DND-41 (cell line): ENCODE measurements at places on chromosomes 7 and 10.
A peak's percentile ranks its signal among the peaks of the same experiment; 100 is the strongest.

DNA sequence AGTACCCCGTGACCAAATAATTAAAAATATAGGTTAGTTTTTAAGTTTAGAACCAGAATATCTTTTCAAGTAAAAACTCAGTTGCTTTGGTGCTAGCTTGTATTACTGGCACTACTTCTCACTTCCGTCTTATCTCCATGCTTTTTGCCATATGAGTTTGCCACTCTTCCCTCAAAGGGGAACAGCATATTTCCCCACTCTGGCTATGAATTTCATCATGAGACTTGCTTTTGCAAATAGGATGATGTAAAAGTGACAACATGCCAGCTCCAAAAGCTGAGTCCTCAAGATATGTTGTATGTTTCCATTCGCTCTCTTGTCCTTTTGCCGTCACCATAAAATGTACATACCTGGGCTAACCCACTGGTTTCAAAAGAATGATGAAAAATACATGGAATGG is 178.1 kb upstream of the SEMA3A start:
- no peak overlapping the region for H3K4me3 ChIP-seq
- no peak for DNase-seq
- H3K36me3 ChIP-seq, result no peaks in the 10 kb centered on the region
- H3K4me1 ChIP-seq, result no peaks in the 10 kb centered on the region

- no peak for DNase-seq
- no peaks in the 10 kb centered on the region for H3K4me1 ChIP-seq
- no peak overlapping the region for H3K27ac ChIP-seq
- no peaks in the 10 kb centered on the region for H3K27me3 ChIP-seq
- H3K36me3 ChIP-seq, result no peaks in the 10 kb centered on the region
Measured at GRCh38 chr7:113657603-113658002, 261.2 kb downstream of the PPP1R3A start.

DNA sequence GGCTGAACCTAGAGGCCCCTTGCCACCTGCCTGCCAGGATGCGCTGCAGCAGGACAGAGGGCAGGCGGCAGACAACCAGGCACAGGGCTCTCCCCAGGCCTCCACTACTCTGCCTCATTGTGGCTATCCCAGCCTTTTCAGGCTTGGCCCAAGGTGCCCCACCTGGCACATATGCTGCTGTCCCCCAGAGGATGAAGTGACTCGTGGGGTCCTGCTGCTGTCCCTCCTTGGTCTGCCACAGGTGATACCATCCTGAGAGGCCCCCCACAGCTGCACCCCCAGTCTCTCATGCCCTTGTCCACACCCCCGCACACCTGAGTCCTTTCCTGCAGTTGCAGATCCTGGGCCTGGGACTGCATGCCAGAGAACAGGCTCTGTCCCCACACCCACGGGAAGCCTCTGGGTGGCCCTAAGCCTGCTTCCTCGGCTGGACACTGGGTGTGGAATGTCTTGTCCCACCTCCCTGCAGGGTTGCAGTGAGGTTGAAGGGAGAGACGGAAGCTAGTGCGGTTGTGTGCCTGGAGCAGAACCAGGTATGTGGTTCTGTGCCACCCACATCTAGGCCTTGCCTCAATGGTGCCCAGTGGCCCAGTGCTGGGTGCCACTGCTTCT is 55.3 kb downstream of the RASGEF1A start:
- no peaks in the 10 kb centered on the region for H3K27me3 ChIP-seq
- H3K4me3 ChIP-seq, result no peak overlapping the region
- H3K4me1 ChIP-seq, result no peaks in the 10 kb centered on the region
- no peak for DNase-seq
- H3K36me3 ChIP-seq, result no peaks in the 10 kb centered on the region
- H3K27ac ChIP-seq, result no peak overlapping the region

DNA sequence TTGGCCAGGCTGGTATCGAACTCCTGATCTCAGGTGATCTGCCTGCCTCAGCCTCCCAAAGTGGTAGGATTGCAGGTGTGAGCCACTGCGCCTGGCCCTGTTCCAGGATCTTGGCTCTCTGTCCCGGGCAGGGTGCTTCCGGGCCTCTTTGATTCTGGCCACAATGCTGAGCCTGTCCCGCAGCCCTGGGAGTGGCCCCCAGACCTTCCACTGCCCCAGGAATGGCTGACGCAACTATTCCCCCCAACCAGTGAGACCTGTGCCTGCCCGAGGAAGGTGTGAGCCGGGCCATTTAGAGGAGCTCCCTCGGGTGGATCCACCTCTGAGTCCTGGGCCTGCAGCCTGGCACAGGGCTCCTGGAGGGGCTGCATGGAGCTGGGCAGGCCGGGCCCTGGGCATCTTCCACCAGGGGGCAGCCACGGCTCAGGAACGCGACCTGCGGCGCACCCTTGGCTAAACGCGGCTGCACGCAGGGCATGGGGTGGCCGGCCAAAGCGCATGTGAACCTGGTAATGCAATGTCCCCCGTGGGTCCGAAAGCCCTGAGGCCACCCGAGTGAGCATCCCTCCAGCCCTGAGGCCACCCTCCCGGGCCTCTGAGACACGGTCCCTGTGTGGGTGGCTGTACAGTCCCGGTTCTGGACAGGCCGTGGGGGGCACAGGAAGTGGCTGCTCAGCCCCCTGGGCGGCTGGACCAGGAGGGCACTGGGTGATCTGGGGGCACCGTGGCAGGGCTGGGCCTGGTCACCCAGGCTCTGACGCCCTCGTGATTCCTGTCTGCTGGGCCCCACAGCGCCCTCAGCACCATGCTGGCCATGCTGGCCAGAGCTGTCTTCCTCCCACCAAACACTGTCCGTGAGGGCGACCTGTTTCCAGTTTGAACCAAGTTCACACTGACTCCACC is 24.8 kb downstream of the GRIFIN start:
- no peak overlapping the region for H3K27ac ChIP-seq
- H3K4me1 ChIP-seq, result peaks cover 5% of the 10 kb centered on the region; the same call in 1 of the 2 replicates
- DNase-seq, result peak; percentile 74
- no peak overlapping the region for H3K4me3 ChIP-seq

- H3K36me3 ChIP-seq, result no peaks in the 10 kb centered on the region
- no peak overlapping the region for H3K27ac ChIP-seq
- no peak overlapping the region for H3K4me3 ChIP-seq
- no peak for DNase-seq
- no peaks in the 10 kb centered on the region for H3K4me1 ChIP-seq
Measured at GRCh38 chr7:3057066-3057420, 13.4 kb upstream of the CARD11 start.

GRCh38 chr7:128387216-128388144 is 22.3 kb downstream of the IMPDH1 start:
- H3K27me3 ChIP-seq, result peaks cover 16% of the 10 kb centered on the region
- no peak overlapping the region for H3K27ac ChIP-seq
- no peaks in the 10 kb centered on the region for H3K4me1 ChIP-seq
- DNase-seq, result peak; percentile 74

GRCh38 chr7:17495655-17496394 is 197.4 kb downstream of the AHR start:
- H3K36me3 ChIP-seq, result no peaks in the 10 kb centered on the region
- no peak for DNase-seq
- no peak overlapping the region for H3K27ac ChIP-seq
- no peak overlapping the region for H3K4me3 ChIP-seq
- H3K4me1 ChIP-seq, result no peaks in the 10 kb centered on the region
- no peaks in the 10 kb centered on the region for H3K27me3 ChIP-seq

GRCh38 chr10:114356751-114357514 is 47.4 kb downstream of the AFAP1L2 start:
- peaks cover 3% of the 10 kb centered on the region for H3K27me3 ChIP-seq
- no peak overlapping the region for H3K4me3 ChIP-seq
- no peak overlapping the region for H3K27ac ChIP-seq
- H3K4me1 ChIP-seq, result no peaks in the 10 kb centered on the region

DNA sequence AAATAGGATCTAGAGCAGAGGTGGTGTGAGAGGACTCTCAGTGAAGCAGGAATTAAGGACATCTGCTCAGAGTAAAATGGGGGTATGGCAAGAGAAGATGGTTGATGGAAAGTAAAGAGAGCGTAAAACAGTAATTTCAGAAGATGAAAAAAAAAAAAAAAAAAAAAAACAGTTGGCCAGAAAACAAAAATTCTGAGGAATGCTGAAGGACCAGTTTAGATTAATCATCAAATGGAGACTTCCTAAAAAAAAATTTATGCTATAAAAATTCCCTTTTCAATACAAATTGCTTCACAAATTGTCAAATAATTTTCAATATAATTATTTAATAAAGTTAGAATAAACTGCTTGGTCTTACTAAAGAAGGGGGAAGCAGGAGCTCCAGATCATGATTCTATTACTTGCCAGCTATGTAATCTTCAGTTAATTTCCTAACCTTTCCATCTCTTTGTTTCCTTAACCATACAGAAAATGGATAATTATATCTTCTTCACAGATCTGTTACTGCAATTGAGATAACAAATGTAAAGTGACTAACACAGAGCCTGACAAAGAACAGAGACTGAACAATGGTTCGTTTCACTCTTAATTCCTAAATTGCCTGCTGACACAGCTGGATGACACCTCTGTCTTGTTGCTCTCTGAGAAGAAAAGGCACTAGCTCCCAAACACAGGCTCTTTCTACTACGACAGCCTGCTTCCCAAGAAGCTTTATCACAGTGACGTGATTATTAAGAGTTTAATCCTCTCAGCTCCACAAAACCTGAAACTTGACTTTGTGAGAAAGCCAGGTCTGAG is 64.9 kb upstream of the GPR22 start:
- H3K27me3 ChIP-seq, result no peaks in the 10 kb centered on the region
- no peak for DNase-seq
- H3K4me1 ChIP-seq, result no peaks in the 10 kb centered on the region
- no peak overlapping the region for H3K27ac ChIP-seq
- peaks cover 8% of the 10 kb centered on the region; the same call in 1 of the 2 replicates for H3K36me3 ChIP-seq
- H3K4me3 ChIP-seq, result no peak overlapping the region

DNA sequence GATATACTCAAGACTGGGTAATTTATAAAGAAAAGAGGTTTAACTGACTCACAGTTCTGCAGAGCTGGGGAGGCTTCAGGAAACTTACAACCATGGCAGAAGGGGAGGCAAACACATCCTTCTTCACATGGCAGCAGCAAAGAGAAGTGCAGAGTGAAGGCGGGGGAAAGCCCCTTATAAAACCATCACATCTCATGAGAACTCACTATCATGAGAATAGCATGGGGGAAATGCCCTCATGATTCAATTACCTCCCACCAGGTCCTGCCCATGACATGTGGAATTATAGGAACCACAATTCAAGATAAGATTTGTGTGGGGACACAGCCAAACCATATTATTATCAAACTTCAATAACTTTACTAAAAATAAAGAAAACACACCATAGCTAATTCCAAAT is 30.4 kb upstream of the JAZF1 start:
- no peak overlapping the region for H3K27ac ChIP-seq
- no peak for DNase-seq
- H3K4me3 ChIP-seq, result no peak overlapping the region
- H3K27me3 ChIP-seq, result peaks cover 4% of the 10 kb centered on the region
- no peaks in the 10 kb centered on the region for H3K36me3 ChIP-seq

- no peaks in the 10 kb centered on the region for H3K27me3 ChIP-seq
- DNase-seq, result peak; percentile 50
- no peak overlapping the region for H3K4me3 ChIP-seq
- H3K27ac ChIP-seq, result peak overlapping the region; percentile 79
Measured at GRCh38 chr7:133478591-133479135, 225.8 kb downstream of the EXOC4 start.

GRCh38 chr7:125828153-125828700 is 898.6 kb upstream of the POT1 start:
- H3K27ac ChIP-seq, result no peak overlapping the region
- no peak overlapping the region for H3K4me3 ChIP-seq
- no peaks in the 10 kb centered on the region for H3K4me1 ChIP-seq
- no peak for DNase-seq
